ENCODE measurements at places on chromosomes 2 and 18.

DNA sequence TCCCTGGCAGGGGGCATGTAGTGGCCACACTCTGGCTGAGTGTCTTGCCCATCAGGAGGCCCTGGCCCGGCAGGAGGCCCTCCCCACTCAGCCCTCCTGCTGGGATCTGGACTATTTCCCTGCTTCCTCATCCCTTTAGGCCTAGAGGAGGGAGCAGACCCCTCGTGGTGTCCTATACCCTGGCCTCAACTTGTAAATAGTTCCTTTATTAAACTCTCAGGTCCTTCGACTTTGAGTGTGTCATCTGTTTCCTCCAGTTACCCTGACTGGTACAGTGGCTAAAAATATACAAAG, 166.7 kb upstream of the GLI2 start:
- H3K4me3 ChIP-seq, result no peak overlapping the region
- DNase-seq, result no peak
- peaks cover 18% of the 10 kb centered on the region for H3K27me3 ChIP-seq
- no peak overlapping the region for H3K27ac ChIP-seq
- no peaks in the 10 kb centered on the region for H3K36me3 ChIP-seq

DNA sequence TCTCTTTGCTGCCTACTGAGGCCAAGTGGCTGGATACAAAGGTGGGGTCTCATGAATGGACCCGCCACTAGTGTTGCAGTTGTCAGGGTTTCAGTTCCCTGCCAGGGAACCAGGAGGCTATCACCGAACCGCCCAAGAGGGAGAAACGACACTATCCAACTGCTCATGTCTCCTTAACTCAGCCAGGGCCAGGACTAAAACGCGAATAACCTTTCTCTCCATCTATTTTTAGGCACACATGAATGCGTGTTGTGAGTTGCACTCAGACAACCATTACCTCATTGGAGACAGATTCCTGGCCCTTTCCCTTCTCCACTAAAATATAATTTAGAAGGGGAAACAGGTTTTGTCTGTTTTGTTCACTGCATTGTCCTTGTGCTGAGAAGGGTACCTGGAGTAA, 559.5 kb downstream of the SOCS6 start:
- H3K27me3 ChIP-seq, result no peaks in the 10 kb centered on the region
- no peaks in the 10 kb centered on the region for H3K36me3 ChIP-seq
- no peak for DNase-seq
- H3K4me1 ChIP-seq, result no peaks in the 10 kb centered on the region
- no peak overlapping the region for H3K4me3 ChIP-seq

GRCh38 chr2:158484892-158485556, 28.3 kb downstream of the PKP4 start:
- H3K4me1 ChIP-seq, result peaks cover 12% of the 10 kb centered on the region
- peaks cover 7% of the 10 kb centered on the region for H3K36me3 ChIP-seq
- no peak for DNase-seq
- no peak overlapping the region for H3K4me3 ChIP-seq
- H3K27ac ChIP-seq, result no peak overlapping the region
- no peaks in the 10 kb centered on the region for H3K27me3 ChIP-seq

DNA sequence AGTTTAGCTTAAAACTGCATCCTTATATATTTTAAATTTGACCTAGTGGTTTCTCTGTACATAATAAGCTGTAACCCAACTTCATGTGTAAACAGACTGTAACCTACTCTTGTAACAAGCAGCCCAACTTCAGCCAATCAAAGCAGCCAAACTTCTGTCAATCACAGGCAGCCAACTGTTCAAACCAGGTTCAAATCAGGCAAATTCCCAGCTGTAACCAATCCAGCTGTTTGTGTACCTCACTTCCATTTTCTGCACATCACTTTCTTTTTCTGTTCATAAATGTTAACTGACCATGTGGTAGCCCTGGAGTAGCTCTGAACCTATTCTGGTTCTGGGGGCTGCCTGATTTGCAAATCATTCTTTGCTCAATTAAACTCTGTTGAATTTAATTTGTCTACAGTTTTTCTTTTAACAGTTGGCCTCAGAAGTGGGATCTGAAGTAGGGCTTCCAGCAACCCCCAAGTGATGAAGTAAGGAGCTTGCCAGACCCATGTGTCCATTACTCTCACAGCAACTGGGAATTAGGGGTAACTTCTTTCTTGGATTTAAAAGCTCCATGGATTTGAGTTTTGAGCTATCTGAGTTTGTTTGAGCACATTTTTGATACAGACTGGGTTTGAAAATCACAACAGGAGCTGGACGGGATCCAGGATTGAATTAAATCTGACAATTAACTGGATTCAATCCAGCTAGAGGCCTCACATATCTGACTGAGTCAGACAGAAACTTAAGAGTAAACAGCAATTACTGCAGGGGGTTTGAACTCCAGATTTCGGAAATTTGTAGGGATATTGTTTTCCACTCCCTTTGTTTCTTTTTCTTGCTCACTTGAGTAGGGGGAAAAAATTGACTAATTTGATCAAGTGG, 1569.7 kb upstream of the SLC39A10 start:
- peaks cover 25% of the 10 kb centered on the region for H3K4me1 ChIP-seq
- peak overlapping the region; percentile 90 for H3K27ac ChIP-seq
- H3K27me3 ChIP-seq, result no peaks in the 10 kb centered on the region

DNA sequence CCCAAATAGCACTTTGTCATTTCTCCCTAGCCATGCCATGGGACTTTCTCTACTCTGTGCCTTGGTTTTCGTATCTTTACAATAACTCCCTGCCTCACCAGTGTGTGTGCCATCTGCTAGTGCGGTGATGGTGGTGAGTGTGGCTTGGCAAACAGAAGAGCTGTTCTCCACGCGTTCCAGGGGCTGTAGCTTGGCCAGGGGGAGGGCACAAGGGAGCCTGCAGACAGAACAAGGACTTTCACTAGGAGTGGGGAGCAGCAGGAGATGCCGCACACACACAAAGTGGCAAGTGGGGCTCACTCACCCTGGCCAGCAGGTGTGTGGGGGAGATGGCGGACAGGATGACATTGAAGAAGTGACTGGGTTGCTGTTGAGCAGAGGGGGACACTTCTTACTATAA, 196.9 kb downstream of the HAUS1 start:
- no peaks in the 10 kb centered on the region for H3K36me3 ChIP-seq
- DNase-seq, result no peak
- H3K4me3 ChIP-seq, result no peak overlapping the region
- H3K27me3 ChIP-seq, result peaks cover 20% of the 10 kb centered on the region
- H3K4me1 ChIP-seq, result no peaks in the 10 kb centered on the region

DNA sequence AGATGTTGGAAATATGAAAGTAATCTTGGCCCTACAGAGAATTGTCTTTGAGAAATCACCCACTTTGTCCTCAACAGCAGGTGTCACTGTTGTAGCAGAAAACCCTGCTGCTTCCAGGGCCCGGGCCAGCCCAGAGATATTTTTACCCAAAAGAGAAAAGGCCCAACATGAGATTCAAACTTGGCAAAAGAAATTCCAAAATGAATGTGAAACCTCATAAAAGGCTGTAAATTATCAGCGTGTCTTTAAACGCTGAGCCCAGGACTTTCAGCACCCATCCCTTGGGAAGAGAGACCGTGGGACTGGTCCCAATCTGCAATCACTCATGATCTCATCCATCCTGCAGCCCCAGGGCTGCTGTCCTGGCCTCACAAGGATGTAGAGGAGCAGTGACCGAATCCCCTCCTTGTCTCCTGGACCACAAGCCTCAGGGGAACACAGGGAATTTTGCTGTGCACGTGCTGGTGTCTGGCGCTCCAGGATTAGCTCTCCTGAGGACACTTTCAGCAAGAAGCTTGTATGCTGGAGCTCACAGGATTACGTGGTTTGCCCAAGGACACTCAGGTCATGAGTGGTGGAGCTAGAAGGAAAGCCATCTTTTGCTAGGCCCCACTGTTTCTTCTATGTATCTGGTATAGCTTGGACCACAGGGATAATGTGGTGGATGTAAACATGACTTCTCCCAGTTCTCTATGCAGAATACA, 202.1 kb downstream of the RNF144A start:
- DNase-seq, result peak; percentile 57
- H3K4me1 ChIP-seq, result no peaks in the 10 kb centered on the region
- H3K27ac ChIP-seq, result no peak overlapping the region
- H3K36me3 ChIP-seq, result peaks cover 6% of the 10 kb centered on the region
- no peak overlapping the region for H3K4me3 ChIP-seq
- H3K27me3 ChIP-seq, result peaks cover 5% of the 10 kb centered on the region

DNA sequence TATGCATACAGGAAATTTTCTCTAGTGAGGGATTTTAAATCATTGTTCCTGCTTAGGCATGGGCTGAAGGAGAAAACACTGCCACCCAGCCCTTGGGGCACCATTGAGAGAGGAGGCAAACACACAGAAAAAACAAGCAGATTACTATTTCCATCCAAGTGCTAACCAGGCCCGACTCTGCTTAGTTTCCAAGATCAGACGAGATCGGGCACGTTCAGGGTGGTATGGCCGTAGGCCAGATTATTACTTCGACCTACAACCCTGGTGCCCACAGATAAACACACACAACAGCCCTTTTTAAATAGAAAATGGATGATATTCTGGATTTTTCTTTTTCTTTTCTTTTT, 45.4 kb upstream of the RHOB start:
- DNase-seq, result no peak
- no peak overlapping the region for H3K4me3 ChIP-seq
- peaks cover 3% of the 10 kb centered on the region for H3K4me1 ChIP-seq
- H3K27me3 ChIP-seq, result no peaks in the 10 kb centered on the region
- H3K27ac ChIP-seq, result no peak overlapping the region

DNA sequence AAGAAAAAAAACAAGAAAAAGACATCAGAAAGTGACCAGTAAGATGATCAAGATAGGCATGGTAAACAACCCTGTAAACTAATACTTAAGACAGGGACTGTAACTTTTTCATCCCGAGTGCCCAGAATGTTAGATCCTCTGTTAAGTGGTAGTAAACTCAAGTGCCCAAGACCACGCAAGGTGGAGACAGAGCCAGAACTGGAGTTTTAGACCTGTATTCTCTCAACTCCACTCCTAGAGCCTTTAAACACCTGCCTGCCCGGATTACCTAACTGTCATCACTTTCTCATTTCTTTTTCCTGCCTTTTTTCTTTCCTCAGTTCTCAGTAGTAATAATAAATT, 75.2 kb upstream of the CDCA7 start:
- no peak for DNase-seq
- H3K4me1 ChIP-seq, result no peaks in the 10 kb centered on the region
- no peak overlapping the region for H3K4me3 ChIP-seq

DNA sequence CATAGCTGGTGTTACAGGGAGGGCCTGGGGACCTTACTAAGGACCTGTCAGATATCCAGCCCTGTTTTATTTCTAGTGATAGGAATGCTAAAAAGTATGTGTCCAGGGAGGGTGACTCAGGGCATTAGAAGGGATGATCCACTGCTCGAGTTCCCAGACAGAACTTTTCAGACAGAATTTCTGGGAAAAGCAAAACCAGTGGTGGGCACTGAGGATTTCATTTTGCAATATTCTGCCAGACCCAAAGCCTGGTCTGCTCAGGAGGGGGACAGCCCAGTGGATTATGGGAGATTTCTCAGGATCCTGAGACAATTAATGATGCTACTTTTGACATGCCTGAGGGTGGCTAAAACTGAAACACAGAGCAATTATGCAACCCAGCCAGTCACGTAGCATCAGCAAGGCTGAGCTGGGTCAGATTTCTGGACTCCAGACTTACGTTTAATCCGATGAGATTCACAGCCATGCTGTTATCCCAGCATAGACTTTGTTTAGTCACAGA, 4.7 kb upstream of the KCNE4 start:
- H3K4me1 ChIP-seq, result peaks cover 66% of the 10 kb centered on the region
- DNase-seq, result no peak
- H3K27ac ChIP-seq, result peak overlapping the region; percentile 79
- no peaks in the 10 kb centered on the region for H3K36me3 ChIP-seq
- no peak overlapping the region for H3K4me3 ChIP-seq
- no peaks in the 10 kb centered on the region for H3K27me3 ChIP-seq

DNA sequence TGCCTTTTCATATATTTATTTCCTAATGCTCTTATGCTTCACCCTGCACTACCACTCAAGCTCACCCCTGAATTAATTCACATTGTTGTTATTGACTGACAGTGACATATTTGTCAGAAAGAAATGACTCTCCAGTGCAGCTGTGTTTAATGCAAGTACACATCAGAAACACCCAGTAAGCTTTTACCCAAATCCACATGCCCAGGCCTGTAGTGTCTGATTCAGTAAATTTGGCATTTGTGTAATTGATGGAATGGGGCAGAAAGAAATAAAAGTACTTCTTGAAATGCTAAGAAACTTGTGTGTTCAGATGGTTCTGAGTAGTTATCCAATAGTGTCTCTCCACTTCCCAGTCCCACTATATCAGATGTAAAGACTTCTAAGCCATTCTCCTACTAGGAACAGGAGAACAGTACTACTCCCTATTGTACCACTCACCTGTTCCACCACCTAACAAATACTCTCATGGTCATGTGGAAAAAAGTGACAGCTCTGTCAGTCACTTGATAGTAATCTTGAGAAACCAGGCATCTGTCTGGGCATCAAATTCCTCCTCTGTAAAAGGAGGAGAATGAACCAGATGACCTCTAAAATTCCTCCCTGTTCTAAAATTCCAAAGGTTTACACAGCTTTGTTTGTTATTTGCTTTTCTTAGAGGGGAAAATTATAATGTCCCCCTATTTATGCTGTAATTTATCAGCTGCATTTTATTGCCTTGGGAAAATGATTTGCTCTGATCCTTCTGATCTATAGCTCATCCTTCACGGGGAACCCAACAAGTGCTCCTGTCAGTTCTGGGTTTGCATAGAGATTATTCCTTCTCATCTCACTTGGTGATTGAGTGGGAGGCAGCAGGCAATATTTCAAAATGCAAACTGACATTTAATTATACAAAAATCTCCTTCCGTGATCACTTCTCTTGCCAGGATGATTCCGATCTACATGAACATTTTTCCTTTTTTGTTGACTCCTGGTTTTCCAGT, 70.9 kb downstream of the ZNF385B start:
- no peaks in the 10 kb centered on the region for H3K36me3 ChIP-seq
- H3K4me1 ChIP-seq, result peaks cover 19% of the 10 kb centered on the region
- no peak overlapping the region for H3K27ac ChIP-seq
- no peak for DNase-seq
- no peaks in the 10 kb centered on the region for H3K27me3 ChIP-seq

GRCh38 chr2:234620018-234620417, 123.1 kb upstream of the ARL4C start:
- no peaks in the 10 kb centered on the region for H3K27me3 ChIP-seq
- no peak for DNase-seq
- no peaks in the 10 kb centered on the region for H3K36me3 ChIP-seq
